Kidney tubule cell (primary cell): ENCODE measurements at places on chromosomes 16 and 17.

DNA sequence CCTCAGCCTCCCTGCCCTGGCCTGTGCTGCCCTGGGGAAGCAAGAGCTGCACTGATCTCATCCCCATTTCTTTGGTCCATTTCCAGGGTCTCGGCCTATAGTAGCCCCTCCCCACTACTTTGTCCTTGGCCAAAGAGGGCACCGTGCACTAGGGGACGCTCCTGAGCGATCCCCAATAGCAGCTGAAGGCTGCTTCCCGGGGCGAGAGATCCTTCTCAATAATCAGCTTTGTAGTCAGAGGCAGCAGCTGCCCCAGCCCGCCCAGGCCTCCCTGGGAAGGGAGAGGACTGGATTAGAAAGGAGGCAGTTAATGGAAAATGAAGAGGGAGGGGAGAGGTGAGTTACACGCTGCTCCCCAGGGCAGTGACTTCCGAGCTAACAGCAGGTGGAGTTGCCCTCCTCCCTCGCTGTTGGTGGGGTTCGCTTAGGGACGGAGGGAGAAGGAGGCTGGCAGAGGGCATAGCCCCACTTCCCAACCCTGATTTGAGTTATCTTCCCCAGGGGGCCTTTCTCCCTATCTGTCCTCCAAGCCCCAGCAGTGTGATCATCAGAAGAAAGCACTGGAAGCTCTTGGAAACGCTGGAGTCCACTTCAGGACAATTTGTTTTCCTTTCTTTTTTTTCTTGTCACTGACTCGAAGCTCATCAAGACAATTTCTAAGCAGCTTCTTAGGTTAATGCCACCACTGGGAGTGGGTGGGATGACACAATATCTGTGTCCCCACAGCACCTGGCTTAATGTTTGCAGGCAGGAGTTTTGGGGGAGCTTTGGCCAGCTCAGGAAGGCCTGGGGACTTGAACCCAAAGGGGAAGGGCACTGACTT is 2.6 kb downstream of the MXRA7 start:
- no peak for DNase-seq

- DNase-seq, result no peak
These were observed 10.8 kb upstream of the TLCD3B start for GRCh38 chr16:30041841-30042240.

- DNase-seq, result no peak
These were observed 61.4 kb downstream of the BEAN1 start for GRCh38 chr16:66488505-66488904.

DNA sequence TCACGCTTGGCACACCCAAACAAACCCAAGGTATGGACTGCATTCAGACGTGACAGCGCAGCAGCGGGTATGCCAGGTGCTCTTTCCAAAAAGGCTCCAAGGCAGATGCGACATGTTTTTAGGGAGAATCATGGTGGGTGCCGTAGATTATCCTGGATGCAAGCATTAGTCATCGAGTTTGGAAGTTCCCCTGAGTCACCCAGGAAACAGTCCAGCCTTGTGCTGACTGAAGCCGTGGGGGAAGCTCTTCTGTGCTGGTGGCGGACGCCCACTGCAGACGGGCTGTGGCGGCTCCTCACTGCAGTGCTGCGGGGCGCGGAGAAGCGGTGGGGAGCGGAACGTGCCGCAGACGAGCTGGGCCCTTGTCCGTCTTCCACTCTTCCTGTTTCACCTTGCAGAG is 13.9 kb downstream of the JPT2 start:
- DNase-seq, result peak; percentile 93

GRCh38 chr16:51049678-51050376 is 101.2 kb downstream of the SALL1 start:
- DNase-seq, result no peak

DNA sequence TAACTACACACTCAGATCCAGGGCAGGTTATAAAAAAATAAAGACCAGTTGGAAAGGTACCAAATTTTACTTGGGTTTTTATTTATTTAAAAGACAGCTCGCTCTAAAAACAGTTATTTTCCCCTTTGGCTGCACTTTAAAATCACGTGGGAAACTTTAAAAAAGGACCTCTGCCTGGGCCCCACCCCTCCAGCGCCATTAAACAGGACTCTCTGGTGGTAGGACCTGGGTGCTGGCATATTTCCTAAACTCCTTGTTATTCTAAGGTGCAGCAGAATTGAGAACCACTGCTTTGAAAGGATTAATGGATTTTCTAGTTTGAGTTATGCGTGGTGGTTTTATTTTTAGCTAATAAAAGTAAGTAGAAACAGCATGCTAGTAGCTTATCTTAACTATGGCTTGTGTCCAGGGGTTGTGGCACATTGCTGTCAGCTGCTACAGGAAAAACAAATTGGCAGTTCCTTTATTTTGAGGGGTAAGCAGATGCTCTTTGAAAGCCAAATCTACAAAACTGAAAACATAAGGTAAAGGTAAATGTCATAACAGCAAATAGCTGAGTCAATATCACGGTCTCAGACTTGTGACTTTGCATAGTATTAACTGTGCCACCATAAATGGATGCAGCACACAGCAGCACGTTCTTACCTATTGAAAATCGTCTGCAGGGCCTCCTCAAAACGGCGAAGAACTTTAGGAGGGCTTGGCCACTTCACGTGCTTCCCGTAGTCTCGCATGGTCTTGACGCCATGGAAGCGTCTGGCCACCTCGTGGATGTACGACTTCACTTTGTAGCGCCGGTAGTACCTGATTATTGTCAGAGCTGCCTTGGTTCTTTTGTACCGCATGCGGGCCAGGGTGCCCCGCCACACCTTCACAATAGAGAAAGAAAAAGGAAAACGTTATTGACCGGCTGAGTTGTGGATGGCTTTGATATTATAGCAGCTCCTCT is 172.0 kb downstream of the CDK5R1 start:
- no peak for DNase-seq

DNA sequence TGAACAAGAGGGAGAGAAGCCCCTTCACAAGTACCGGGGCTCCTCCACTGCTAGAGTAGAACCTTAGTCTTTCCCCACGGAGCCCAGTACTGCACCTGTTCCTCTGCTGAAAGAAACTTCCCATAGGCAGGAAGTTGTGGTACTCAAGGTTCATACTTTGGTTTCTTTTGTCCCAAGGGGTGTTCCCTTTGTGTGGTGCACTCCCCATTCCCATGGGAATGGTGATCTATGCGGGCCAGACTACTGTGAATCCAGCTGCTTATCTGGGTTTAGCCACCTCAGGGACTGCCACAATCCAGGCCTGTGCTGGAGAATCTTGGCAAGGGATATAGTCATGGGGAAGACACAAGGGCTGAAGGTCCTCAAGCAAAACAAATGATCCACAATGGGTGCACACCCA is 110.6 kb downstream of the PHKB start:
- DNase-seq, result no peak
